ENCODE measurements at places on chromosomes 16 and 17. TPM values are rescaled to one million over a fixed set of nuclear protein-coding genes. Genes with fewer than 3 reads are reported as not detected.

Gene SOX15
- total RNA-seq, result 0.57 TPM

Gene C17orf67
- total RNA-seq, result 5.2 TPM

Gene RNF157
- 129 TPM for total RNA-seq

GRCh38 chr17:82959242-82959930 is 119.6 kb upstream of the ZNF750 start:
- no peak for DNase-seq
- H3K27me3 ChIP-seq, result no peaks in the 10 kb centered on the region
- peaks cover 27% of the 10 kb centered on the region for H3K36me3 ChIP-seq
- H3K27ac ChIP-seq, result no peak overlapping the region
- H3K4me3 ChIP-seq, result no peak overlapping the region
- H3K4me1 ChIP-seq, result peaks cover 11% of the 10 kb centered on the region

DNA sequence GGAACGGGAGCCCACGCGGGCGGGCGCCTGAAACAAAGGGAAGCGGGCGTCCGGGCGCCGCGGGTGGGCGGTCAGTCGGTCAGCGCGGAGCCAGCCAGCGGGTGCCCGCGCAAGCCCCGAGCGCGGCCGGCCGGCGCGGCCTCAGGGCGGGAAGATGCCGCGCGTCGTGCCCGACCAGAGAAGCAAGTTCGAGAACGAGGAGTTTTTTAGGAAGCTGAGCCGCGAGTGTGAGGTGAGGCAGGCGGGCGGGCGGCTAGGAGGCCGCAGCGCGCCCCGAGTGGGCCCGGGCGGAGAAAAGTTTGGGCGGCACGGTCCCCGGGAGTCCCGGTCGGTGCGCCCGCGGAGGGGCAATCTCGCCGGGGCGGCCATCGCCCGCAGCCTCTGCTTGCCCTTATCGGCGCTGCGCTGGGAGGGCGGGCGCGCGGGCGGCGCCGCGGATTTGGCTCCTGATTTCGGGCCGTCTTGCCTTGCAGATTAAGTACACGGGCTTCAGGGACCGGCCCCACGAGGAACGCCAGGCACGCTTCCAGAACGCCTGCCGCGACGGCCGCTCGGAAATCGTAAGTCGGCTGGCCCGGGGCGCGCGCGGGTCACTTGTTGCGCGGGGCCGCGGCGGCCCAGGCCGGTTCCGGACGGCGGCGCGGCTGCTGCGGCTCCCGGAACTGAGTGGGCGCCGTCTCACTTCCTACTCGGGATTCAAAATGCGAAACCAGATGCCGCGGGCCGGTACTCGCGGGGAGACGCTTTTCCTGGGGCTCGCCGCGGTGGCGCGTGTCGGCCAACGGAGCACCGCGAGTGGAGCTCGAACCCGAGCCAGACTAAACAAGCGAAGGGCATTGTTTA is 526 bp downstream of the CBFB start:
- H3K36me3 ChIP-seq, result peaks cover 38% of the 10 kb centered on the region
- H3K27ac ChIP-seq, result peak overlapping the region; percentile 89
- H3K4me3 ChIP-seq, result peak overlapping the region; percentile 92
- no peaks in the 10 kb centered on the region for H3K27me3 ChIP-seq
- peak; percentile 64 for DNase-seq

Measured in activated CD4-positive, alpha-beta T cell treated with anti-CD3 and anti-CD28 coated beads, Interleukin-2, amount 10 ng/mL, durations not matched to agents 7 days and 5 days (primary cell).